ENCODE measurements at places on chromosomes 6 and 20.

DNA sequence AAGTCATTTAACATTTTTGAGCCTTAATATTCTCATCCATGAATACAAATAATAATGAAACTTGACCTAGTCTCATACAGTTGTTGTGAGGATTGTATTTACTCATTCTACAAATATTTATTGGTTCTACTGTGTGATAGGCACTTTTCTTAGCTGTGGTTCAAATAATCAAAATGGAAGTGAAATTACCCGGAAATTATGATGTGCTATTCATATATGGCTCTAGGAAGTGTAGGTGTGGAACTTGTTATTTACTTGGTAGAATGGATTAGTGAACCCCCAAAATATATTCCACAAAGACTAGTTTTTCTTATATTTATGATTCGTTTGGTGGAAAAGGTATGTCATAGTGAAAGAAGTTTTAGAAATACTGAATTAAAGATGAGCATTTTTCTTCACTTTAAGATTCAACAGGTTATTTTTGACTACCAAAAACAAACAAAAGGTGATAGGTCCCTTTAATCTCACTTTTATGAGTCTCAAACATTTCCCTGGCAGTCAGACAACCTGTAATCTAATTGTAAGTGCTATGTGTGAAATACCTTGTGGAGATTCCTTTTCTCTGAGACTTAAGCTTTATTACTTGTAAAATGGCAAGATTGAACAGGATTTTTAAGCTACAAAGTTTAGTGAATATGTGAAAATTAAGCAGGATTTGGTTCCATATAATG, 77.8 kb downstream of the STXBP5 start:
- no peak for DNase-seq

DNA sequence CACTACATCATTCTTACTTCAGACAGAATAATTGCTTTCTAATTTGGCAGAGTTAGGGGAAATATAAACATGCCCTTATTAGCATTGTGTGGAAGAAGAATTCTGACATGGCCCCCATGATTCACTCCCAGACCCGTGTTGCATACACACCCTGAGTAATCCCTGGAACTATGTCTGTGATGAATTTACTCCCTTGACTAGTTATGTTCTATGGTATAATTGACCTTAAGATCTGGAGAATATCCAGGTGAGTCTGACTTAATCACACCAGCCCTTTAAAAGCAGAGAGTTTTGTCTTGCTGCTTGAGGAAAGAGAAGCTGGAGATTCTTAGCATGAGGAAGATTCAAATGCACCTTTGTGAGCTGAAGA, 262.9 kb downstream of the SOX4 start:
- DNase-seq, result no peak

- DNase-seq, result no peak
Measured at GRCh38 chr20:59001449-59002171, 5.4 kb downstream of the CTSZ start.

GRCh38 chr6:99434702-99435530, 9.8 kb upstream of the PNISR start:
- peak; percentile 15 for DNase-seq

DNA sequence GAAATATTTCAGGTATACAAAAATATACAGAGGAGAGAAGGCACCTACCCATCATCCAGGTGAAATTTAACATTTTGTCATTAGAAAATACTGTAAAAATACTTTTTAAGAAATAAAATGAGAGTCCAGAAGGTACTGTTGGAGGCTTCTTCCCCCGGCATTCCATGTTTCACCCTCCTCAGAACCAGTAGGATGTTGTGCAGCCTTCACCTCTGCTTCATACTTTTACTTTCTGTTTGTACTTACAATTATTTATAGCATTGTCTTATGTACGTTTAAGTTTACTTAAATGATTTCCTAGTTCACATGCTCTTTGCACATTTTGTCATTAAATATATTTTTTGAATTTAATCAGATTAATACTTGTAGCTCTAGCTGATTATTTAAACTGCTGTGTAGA, 30.9 kb downstream of the TMEM200A start:
- DNase-seq, result no peak

GRCh38 chr20:43667341-43668132, 623 bp downstream of the MYBL2 start:
- no peak for DNase-seq

DNA sequence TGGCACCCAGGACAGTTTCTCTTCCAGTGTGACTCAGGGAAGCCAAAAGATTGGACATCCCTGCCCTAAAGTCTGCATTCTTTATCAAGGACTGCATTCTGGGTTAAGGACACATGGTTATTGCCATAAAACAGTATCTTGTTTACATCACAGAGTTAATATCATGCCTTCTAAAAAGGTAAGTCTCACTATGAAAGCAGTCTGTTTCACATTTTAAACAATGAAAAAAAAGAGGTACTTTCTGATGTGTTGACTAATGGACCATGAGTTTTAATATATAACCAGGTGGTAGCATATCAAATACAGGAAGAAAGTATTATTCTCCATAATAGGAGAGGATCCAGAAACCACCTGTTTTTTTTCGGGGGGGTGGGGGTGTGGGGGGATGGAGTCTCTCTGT, 93.7 kb downstream of the TIAM2 start:
- no peak for DNase-seq

DNA sequence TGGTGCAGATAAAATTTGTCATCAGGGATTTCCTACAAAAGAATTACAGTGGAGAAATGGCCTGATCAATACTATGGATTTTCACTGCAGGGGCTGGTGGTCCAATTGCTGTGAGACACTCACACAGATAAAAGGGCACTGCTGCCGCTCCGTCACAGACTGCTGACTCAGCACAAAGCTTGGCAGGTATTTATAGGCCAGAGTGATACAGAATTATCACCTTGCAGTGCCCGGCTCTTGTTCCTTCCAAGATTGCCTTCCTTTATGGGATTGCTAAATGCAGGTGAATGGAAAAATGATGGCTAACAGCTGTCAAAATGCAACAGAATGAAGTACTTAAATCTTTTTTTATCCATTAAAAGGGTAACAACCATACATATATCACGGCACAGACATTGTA, 247.8 kb upstream of the ZFP64 start:
- DNase-seq, result no peak

DNA sequence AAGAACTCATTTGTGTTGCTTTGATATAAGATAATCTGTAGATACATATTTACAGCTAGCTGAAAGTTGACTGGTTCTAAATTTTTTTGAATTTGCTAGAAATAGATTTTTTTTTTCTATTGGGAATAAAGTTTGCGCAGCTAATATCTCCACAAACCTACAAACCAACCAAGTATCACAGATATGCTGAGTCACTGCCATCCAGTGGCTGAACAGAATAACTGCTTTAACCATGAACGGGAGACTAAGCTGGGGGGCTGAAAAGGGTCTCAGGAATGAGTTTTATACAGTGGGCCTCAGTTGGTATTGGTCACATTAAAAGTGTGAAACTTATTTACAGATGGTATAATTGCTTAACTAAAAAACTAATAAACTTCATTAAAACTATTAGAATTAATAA, 326.7 kb upstream of the CNR1 start:
- peak; percentile 19 for DNase-seq

- peak; percentile 1 for DNase-seq
Measured at GRCh38 chr20:24691901-24692351, 222.5 kb downstream of the SYNDIG1 start.

GRCh38 chr20:63441136-63442099, 31.0 kb downstream of the KCNQ2 start:
- DNase-seq, result no peak

DNA sequence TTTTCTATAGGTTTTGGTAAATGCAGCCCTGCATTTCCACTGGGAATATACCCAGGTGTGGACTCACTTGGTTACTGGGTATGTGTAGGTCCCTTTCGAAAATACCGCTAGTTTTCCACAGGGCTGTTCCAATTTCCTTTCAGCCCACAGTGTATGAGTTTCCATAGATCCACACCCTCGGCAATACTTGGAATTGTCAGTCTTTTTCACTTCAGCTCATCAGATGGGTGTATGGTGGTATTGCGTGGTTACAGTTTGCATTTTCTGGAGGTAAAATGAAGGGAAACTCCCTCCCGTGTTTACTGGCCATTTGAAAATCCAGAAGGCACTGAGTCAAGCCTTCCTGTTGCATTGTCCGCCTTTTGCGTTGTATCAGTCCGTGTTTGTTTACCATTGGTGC, 453.6 kb downstream of the CDH26 start:
- no peak for DNase-seq

- no peak for DNase-seq
Measured at GRCh38 chr20:15613530-15613929, 959.7 kb downstream of the KIF16B start.

GRCh38 chr6:45781890-45782289, 233.8 kb downstream of the CLIC5 start:
- no peak for DNase-seq

GRCh38 chr6:106448000-106448426, 87.5 kb downstream of the CRYBG1 start:
- peak; percentile 47 for DNase-seq

DNA sequence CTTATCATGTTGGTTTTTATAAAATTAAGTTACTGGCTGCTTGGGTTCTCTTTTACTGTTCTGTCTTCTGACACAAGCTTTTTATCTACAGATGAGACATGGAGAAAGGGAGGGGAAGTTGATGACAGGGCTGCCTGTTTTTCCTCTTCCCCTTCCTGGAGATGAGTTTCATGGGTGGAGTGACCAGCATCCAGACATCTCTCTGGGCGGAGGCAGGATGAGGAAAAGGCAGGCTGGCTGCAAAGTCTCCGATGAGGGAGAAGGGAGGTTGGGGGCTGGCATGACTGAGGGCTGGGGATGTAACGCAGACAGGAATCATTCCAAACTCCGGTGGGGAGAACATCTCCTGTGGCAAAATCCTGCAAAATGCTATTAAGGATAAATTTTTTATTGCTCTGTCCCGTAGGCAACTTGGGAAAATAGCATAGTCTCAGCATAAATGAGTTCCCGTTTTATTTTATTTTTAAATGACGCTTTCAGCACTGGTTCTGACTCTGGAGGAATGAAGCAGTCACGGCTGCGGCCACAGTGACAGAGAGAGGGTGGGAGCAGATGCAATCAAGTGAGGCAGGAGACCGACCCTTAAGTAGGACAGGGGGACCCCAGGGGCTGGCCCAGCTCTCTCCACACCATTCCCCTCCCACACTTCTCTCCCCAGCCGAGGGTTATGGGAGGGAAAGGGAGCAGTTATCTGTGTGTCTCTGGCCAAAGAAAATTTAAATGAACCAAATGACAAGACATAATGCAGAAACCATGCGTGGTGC, 108.8 kb upstream of the PMEPA1 start:
- DNase-seq, result no peak

DNA sequence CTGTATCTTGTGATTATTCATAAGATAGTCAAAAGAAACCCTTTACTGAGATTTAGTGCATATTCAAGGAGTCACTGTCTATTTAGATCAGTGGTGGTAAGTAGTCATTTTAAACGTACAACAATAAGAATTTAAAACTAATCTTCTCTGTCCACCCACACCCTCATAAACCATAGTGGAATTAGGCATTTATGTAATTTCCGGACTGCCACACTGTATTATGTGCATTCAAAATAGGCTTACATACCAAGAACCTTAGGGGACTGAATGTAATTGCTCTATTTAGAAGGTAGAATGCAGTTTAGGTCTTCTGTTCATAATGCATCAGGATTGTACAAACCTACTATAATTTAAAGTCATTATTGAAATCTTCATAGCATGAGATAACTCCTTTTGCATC, 685.4 kb downstream of the TENT5A start:
- DNase-seq, result no peak

- DNase-seq, result no peak
Measured at GRCh38 chr20:51346686-51347485, 195.6 kb downstream of the NFATC2 start.

DNA sequence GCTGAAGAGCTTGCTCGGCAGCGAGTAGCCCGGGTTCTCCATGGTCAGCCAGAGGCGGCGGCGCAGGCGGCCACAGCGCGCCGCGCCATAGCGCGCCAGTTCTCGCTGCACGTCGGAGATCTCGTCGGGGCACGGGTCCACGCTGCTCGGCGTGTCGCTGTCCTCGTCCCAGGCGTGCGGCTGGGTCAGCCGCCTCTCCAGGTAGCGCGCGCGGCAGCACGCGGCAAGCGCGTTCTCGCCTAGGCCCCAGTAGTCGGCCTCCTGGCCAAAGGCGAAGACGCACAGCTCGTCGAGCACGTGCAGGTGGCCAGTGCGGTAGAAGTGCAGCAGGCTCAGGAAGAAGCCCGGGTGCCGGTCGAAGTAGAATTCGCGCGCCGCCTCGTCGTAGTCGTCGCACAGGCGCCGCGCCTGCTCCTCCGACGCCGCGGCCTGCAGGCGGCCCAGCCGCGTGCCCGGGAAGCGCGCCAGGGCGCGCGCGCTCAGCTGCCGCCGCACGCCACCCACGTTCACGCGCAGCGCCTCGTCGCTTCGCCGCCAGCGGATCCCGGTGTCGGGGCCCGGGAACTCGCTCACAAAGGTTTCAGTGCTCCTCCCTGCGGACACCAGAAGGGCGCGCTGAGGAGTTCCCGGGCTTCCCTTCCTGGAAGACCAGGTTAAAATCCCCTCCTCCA, 2.7 kb downstream of the KCNS1 start:
- DNase-seq, result no peak

GRCh38 chr6:52543262-52543661, 33.6 kb downstream of the TRAM2 start:
- no peak for DNase-seq

DNA sequence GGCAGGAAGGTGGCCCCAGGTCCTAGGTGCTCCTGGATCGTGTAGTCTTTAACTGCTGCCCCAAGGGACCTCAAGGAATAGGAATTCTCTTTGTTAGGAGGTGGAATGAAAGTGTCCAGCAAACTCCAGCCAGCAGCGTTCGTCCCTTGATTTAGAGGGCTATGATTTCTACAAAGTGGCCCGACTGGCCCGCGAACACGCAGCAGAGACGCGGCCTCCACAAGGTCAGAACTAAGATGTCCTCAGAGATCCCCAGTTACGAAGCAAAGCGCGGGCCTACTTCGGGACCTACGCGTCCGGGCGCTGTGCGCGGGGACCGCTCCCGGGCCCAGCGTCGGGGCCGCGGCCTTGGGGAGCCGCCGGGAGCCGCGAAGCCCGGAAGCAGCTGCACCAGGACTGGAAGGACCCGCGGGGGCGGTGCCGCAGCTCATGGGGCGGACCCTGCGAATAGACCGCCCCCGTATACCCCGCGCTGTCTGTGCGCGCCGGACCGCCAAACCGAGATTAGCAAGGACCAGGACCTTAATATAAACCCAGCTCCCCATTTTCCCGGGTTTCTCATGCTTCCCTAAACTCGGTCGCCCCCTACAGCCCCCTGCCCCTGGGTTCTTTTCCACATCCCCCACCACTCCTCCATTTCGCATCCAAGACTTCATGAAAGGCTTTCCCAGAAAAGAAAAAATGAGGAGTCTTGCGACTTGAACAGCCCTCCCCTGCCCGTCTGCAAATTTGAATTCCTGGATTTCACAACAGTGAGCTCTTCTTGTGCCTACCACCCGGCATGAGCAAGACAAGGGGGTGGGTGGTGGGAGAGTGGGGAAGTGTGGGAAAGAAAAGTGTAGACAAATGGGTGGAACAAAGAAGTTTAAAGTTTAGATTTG, at the start of gene C6orf47:
TSS of gene C6orf47 (minus strand) at position 398 of the 881 bp plus-strand sequence. CDS start 831 bp downstream, outside the sequence.
- DNase-seq, result peak; percentile 89

- DNase-seq, result no peak
Measured at GRCh38 chr6:168022488-168023321, 25.2 kb downstream of the KIF25 start.
